ENCODE measurements at places on chromosomes 2 and 18.

DNA sequence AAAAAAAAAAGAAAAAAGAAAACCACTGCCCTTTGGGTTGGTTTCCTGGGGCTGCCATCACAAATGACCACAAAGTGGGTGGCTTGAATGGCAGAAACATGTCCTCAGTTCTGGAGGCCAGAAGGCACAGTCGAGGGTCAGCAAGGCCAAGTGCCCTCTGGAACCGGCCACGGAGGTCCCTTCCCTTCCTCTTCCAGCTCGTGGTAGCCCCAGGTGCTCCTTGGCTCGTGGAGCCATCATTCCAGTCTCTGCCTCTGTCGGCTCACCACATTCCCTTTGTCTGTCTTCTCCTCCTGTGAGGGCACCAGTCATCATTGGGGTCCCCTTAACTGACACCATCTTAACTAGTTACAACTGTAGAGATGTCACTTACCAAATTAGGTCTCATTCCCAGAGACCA lies 8.5 kb upstream of the NFATC1 start:
- no peak for DNase-seq

DNA sequence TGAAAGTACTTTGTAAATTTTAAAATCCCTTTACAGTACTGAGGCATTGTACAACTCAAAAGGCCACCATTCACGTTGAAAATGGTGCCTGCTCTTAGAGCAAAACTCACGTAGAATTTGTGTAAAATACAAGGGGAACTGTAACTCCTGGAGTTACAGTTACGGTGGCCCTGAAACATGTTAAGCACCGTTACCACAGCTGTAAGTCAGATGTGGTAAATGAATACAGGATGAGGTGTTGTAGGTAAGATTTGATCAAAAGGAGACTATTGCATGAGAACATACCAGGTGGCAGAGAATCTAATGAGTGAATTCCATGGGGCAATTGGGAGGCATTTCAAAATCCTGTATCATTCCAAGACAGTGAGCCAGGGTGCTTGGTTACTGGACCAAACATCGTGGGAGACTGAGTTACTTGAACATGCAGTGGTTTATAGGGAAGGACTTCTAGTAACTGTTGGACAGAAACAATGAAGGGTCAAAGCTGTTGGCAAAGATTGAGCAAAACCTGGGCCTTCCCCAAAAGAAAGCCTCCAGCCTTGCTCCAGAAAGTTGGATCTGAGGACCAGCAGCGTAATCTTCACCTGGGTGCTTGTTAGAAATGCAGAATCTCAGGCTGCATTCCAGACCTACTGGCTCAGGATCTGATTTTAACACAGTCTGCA lies 535.8 kb upstream of the POU3F3 start:
- DNase-seq: no peak

DNA sequence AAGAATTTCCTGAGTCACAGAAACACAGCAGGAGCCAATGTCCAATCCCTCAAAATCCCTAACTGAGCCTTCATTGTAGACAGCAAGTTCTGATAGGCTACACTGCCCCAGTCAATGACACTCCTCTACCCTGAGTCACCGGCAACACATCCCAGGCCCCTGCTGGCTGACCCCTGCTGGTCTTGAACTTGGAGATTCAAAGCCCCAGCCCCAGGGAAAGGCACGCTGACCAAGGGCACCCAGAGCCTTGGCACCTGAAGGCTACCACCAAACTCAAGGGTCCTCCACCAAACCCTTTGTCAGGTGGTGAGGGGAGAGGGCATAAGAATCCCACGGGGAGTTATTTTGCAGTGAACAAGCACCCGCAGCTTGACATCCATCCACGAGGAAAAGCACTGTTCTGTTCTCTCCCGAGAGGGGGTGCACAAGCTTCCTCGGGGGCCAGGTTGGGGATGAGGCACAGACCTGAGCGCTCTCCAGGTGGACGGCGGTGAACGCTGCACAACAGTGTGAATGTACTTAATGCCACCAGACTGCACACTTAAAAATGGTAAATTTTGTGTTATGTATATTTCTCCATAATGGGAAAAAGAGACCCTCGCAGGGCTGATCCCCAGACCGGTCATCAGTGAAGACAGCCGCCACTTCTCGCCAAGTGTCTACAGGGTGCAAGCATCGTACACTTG lies 46.9 kb downstream of the TFCP2L1 start:
- DNase-seq: no peak

DNA sequence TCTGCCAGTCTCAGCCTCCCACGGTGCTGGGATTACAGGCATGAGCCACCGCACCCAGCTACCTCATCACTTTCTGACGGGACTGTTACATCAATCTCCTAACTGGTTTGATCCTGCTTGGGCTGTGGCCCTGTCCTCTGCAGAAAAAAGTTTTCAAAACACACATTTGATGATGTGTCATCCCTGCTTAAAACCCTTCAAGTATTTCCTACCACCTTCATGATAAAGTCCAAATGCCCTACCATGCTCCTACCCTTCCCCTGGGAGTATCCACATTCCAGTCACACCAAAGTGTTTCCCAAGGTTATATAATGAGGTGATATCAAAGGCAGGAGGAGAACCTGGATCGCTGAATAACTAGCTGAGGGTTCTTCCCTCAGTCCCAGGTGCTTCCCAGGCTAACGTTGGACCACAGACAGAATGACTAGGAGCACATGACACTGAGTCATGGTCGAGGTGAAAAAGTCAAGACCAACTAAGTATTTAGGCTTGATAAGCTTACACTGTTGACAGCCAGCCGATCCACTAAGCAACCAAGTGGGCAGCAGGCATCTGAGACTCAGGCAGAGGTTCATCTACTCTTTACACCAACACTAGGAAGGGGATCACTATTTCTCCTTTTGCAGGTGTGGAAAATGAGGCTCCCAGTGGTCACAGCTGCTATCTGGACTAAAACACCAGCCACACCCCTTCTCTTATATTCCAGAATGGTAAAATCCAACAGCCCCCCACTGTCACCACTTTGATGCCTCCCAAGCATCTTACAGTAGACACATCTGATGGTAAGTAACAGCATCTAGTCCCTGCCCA lies 31.8 kb downstream of the CYRIA start:
- no peak for DNase-seq

DNA sequence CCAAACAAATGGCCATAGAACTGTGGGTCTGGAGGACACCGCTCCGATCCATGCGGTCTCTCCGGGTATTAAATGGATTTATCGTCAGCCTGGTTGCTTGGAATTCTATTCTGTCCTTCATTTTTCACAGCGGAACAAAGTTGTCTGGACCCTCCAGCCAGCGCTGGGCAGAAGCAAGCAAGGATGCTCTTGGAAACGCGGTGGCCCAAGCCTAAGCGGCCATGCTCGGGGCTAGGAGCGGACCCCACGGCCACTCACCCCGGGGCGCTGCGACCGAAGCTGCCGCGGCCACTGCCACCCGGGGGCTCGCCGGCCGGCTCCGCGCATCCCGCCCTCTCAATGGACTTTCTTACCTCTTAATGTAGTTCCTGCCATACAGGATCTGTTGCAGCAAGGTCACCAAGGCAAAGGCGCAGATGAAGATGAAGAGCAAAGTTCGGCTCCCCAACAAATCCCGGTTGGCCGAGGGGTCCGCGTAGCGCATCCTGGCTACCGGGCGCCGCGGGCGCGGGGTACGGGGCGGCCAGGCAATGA lies 761 bp downstream of the ST8SIA5 start:
- DNase-seq: no peak

GRCh38 chr2:164569378-164569777 lies 51.9 kb downstream of the GRB14 start:
- no peak for DNase-seq

DNA sequence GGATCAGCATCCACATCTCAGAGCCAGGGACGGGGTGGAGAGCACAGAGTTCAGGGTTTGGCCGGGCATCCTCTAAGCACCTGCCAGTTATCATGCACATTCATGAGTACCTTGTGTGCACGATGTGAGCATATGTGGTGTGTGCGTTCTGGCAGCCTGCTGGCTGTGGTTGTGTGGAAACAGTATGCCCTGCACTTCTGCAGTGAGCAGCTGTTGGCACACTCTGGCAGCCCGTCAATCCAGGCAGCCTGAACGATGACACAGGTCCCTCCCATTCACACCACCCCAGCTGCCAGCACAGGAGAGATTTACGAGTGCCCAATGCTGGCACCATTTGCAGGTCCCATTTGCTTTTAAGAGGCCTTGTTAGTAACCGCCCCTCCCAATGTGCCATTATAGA lies 74.2 kb downstream of the CD8B2 start:
- no peak for DNase-seq

- DNase-seq: no peak
Measured at GRCh38 chr2:76080154-76080553, 369.4 kb upstream of the GCFC2 start.

GRCh38 chr2:216478151-216478550 lies 20.5 kb upstream of the RPL37A start:
- DNase-seq: no peak

GRCh38 chr2:140589696-140590095 lies 1541.1 kb downstream of the LRP1B start:
- no peak for DNase-seq

- no peak for DNase-seq
Measured at GRCh38 chr2:168601741-168602140, 145.7 kb downstream of the CERS6 start.

- no peak for DNase-seq
Measured at GRCh38 chr2:27441958-27442919, at the start of gene KRTCAP3. TSS of gene KRTCAP3 (plus strand) at chr2:27442381. CDS start at chr2:27442413, 32 bp downstream.

GRCh38 chr2:149006883-149007543 lies 31.5 kb upstream of the LYPD6B start:
- no peak for DNase-seq

GRCh38 chr2:62453955-62454354 lies 52.0 kb downstream of the TMEM17 start:
- DNase-seq: no peak

DNA sequence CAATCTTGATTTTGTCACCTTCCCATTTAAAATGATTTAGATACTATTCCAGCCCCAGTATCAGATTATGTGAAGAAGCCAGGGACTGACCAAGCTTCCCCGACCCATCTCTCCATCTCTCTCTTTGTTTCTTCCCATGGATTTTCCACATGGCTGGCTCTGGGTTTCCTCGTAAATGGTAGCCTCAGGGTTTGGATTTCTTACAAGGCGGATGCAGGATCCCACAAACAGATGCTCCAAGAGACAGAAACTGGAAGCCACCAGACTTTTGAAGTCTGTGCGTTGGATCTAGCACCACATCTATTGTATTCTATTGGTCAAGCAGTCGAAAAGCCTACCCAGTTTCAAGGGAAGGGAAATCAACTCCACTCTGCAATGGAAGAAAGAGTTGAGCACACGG lies 46.0 kb upstream of the SPHKAP start:
- no peak for DNase-seq

- DNase-seq: no peak
Measured at GRCh38 chr2:187504312-187504921, 49.8 kb downstream of the TFPI start.

DNA sequence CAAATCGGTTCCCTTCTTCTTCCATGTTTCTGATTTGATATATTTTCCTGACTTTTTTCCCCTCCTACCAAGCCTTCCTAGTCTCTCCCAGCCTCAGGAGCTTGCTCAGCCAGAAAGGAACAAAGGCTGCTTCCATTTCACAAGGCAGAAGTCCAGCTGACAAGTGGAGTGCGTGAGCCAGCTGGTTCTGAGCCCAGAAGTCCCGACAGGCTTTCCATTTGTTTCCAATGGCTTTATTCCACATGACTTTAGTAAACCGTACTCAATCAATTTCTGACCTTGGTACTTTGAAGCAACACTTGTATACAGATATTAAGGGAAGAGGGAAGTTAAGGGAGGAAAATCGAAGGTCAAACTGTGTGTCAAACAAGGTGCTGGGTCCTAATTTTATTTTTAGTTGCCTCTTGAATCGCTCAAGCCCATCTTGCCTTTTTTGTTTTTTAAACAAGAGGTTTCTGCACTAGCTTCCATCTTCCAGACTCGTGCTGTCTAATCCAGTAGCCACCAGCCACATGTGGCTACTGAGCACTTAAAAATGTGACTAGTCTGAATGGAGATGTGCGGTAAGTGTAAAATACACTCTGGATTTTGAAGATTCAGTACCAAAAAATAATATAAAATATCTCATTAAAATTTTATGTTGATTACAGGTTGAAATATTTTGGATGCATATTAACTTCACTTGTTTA lies 36.2 kb downstream of the WIPF1 start:
- no peak for DNase-seq

- DNase-seq: no peak
Measured at GRCh38 chr18:77619525-77619924, 369.9 kb downstream of the GALR1 start.

DNA sequence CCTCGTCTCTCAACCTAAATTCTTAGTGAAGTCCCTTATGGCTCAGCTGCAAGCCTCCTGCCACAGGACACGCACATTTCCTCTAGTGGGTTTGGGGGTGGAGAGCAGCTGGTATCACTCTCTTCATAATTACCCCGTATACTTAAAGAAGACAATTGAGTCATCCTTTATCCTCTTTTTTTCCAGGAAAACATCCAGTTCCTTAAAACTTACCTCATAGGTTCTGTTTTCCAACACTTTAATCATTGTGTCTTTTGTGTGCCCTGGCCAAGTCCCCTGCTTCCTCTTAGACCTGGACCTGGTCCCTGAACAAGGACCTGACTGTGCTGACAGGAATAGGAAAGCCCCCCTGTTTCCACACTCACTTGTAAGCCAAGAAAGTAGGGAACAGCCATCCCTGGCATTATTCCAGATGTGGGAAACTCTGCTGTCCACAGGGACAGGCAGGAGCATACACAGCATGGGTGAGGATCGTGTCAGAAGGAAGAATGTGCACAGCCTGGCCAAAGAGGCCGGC lies 42.3 kb upstream of the MYO1B start:
- DNase-seq: no peak

DNA sequence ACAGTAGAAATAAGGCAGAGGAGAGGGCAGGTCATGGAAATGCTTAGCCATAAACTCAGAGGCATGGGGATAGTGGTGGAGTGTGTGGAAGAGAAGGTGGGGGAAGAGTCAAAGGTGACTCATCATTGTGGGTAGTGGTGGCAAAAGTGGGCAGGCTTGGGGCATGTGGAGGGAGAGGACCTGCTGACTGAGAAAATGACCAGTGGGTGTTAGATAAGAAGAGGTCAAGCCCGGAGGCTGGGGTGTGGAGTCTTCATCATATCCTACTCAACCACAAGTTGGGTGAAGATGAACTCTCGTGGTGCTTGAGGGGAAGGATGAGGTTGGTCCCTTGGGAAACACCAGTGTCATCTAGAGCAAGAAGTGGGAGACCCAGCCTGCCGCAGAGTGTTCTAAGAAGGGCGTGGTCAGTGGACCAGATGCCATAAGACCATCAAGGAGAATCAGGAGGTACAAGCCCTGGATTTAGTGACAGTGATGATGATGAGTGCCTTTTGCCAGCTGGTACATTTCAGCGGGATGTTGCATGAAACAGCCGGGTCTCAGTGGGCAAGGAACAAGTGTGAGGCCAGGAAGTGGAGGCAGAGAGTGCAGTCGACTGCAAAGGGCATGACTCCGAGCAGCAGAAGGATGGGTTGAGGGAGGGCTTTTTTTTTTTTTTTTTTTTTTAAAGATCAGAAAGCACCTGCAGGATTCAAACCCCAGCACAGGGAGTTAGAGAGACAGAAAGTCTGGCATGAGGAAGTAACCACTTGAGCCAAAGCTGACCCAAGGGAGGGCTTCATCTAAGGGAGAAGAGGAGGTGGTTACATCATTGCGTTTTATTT lies 122.6 kb upstream of the SPRED2 start:
- no peak for DNase-seq

Measured in SW 1271 (cell line).